ENCODE measurements at places on chromosomes 13 and 19. TPM values are rescaled to one million over a fixed set of nuclear protein-coding genes. Genes with fewer than 3 reads are reported as not detected.

DNA sequence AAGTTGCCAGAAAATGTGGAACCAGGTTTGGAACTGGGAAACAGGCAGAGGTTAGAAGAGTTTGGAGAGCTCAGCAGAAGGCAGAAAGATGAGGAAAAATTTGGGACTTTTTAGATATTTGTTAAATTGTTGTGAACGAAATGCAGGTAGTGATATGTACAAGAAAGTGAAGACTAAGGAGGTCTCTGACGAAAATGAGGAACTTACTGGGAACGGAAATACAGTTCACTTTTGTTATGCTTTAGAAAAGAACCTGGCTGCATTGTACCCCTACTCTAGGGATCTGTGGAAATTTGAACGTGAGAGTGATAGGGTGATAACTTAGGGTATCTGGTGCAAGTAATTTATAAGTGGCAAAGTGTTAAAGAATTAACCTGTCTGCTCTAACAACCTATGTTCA is 632.4 kb downstream of the SLITRK5 start:
- H3K4me3 ChIP-seq = no peak overlapping the region
- no peaks in the 10 kb centered on the region for H3K4me1 ChIP-seq
- H3K36me3 ChIP-seq = no peaks in the 10 kb centered on the region
- no peaks in the 10 kb centered on the region for H3K27me3 ChIP-seq
- H3K27ac ChIP-seq = no peak overlapping the region

DNA sequence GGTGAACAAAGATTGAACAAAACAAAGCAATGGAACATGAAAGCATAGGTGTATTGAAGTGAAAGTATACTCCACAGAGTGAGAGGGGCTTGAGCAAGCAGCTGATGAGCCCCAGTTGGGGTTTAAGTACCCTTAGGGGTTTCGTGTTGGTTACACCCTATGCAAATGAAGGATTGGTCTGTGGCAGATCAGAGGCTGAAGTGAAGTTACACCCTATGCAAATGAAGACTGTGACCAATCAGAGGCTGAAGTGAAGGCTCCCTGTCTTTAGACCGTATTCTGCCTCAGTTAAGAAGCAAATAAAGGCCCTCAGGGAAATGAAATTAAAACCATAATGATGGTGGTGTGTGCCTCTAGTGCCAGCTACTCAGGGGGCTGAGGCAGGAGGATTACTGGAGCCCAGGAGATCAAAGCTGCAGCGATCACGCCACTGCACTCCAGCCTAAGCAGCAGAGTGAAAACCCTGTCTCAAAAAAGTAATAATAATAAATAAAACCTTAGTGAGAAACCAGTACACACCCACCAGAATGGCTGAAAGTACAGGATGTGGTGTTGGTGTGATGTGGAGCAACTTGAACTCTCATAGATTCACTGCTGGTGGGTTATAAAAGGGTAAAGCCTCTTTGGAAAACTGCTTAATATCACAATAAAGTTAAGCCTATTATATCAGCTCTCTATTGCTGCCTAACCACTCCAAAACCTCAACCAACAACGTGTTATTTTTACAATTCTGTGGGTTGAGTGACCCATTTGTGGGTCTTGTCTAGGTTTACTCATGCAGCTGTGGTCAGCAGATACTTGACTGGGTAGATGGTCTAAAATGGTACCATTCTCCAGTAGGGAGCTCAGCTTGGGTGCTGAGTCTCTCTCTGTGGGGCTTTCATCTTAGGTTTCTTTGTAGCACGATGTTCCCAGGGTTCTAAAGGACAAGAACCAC is 12.8 kb upstream of the UPF3A start:
- H3K27me3 ChIP-seq = no peaks in the 10 kb centered on the region
- no peak overlapping the region for H3K4me3 ChIP-seq
- no peak overlapping the region for H3K27ac ChIP-seq
- peaks cover 73% of the 10 kb centered on the region for H3K36me3 ChIP-seq

GRCh38 chr13:114148521-114148855 is 16.1 kb upstream of the RASA3 start:
- H3K4me1 ChIP-seq = no peaks in the 10 kb centered on the region
- H3K27ac ChIP-seq = no peak overlapping the region
- H3K27me3 ChIP-seq = no peaks in the 10 kb centered on the region
- no peak overlapping the region for H3K4me3 ChIP-seq

- no peaks in the 10 kb centered on the region for H3K36me3 ChIP-seq
- DNase-seq = no peak
- H3K27me3 ChIP-seq = no peaks in the 10 kb centered on the region
- H3K4me1 ChIP-seq = no peaks in the 10 kb centered on the region
- H3K4me3 ChIP-seq = no peak overlapping the region
- H3K27ac ChIP-seq = no peak overlapping the region
These were observed 487.1 kb upstream of the SGCG start for GRCh38 chr13:22693691-22694090.

DNA sequence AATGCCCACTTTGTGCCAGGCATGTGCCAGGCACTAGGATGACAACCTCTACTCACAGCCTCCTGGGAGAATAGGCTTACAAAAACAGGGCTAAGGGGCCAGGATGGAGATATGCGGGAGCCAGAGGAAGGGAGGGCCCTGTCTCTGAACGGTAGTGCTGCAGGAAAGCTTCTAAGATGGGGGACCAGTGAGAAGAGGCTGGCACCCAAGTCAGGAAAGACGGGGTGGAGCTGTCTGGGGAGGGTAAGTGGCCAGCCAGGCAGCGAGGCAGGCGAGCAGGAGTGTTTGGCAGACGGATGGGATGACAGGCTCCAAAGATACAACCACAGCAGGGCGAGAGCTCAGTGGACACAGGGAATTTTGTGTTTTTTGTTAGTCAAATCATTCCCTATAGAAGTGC is 44.7 kb upstream of the GPI start:
- H3K27ac ChIP-seq = no peak overlapping the region
- no peaks in the 10 kb centered on the region for H3K36me3 ChIP-seq
- no peaks in the 10 kb centered on the region for H3K27me3 ChIP-seq
- no peak for DNase-seq

GRCh38 chr19:47707135-47707925 is 5.9 kb upstream of the EHD2 start:
- no peaks in the 10 kb centered on the region for H3K4me1 ChIP-seq
- 0 out of 2 replicates have a peak, but pooled peaks cover 4% of the 10 kb centered on the region for H3K36me3 ChIP-seq
- no peak overlapping the region for H3K4me3 ChIP-seq
- H3K27ac ChIP-seq = no peak overlapping the region

DNA sequence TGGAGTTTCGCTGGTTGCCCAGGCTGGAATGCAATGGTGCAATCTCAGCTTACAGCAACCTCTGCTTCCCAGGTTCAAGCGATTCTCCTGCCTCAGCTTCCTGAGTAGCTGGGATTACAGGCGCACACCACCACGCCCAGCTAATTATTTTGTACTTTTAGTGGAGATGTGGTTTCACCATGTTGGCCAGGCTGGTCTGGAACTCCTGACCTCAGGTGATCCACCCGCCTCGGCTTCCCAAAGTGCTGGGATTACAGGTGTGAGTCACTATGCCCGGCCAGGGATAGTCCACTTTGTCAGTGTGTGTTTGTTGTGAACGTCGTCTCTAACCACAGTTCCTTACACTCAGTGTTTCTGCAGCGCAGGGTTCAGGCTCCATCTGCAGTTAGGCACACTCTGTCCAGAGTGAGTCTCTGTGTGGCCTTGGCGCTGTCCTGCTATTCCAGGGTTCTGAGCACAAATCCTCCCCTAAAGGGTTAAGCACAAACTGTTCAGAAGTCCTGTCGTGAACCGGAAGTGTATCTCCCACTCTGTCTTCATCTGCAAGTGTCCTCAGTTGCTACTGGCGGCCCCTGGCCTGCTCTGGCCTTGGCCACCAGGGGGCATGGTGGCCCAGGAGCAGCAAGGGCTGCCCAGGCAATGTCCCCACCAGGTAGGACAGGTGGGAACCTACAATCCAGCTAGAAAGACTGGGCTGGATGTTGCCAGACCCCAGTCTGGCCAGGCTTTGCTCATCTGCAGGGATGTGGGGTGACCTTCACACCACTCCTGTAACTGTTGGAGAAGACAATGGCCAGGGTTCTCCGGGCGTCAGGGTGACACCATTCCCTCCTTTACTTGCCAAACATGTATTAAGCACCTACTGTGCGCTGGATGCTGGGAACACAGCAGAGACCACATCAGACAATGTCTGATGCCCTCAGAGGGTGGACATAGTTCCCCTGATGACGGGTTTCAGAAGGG is 38.8 kb upstream of the GATAD2A start:
- peak; percentile 67 for DNase-seq
- H3K27ac ChIP-seq = no peak overlapping the region
- no peak overlapping the region for H3K4me3 ChIP-seq

GRCh38 chr19:35013820-35014754 is 14.0 kb downstream of the GRAMD1A start:
- H3K27me3 ChIP-seq = no peaks in the 10 kb centered on the region
- no peak overlapping the region for H3K4me3 ChIP-seq
- no peak overlapping the region for H3K27ac ChIP-seq
- DNase-seq = no peak
- H3K36me3 ChIP-seq = no peaks in the 10 kb centered on the region

DNA sequence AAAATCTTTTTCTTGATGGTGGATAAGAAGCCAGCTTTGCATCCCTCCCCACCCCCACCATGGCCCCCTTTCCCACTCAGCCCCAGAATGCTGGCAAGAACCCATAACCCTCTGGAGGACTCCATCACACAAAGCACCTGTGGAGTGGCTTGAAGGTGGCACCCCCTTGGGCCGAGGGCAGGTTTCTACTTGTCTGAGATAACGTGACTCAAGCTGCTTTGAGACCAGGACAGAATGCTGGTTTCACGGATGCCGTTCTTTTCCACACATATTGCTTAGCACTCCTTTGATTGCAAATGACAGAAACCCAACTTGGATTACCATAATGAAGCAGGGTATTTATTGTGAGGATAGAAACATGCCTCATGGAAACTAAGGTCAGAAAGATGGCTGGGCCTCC is 82.2 kb downstream of the LACC1 start:
- DNase-seq = no peak
- no peak overlapping the region for H3K4me3 ChIP-seq
- H3K27me3 ChIP-seq = 0 out of 2 replicates have a peak, but pooled peaks cover 12% of the 10 kb centered on the region
- no peaks in the 10 kb centered on the region for H3K36me3 ChIP-seq
- H3K27ac ChIP-seq = no peak overlapping the region

GRCh38 chr19:5349041-5349440 is 8.4 kb upstream of the PTPRS start:
- H3K4me3 ChIP-seq = no peak overlapping the region
- 0 out of 2 replicates have a peak, but pooled peaks cover 5% of the 10 kb centered on the region for H3K4me1 ChIP-seq
- DNase-seq = peak; percentile 8

DNA sequence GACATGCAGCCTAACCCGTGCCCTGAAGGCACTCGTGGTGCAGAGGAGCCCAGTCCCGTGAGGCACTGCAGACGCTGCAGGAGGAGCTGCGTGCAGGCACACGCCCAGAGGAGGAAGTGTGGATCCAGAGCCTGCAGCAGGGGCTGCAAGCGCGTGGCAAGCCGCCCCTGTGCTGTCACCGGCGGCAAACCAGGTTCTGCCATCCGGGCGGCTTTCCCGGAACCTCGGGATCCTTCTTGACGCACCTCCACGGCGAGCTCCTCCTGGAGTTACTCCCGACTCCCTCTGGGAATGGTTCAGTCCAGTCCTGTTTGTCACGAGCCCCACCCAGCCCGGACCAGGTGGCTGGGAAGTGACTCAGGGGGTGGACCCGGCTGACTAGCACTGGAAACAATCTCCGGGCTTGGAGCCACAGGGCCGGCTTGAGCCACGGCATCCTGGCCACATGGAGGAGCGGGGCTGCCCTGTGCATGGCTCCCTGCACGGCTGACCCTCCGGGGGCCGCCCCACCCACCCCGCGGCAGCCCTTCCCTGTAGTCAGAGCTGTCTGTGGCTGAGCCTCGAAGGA is 10.2 kb downstream of the DPP9 start:
- DNase-seq = peak; percentile 99
- H3K27me3 ChIP-seq = no peaks in the 10 kb centered on the region
- H3K27ac ChIP-seq = peak overlapping the region; percentile 72
- no peak overlapping the region for H3K4me3 ChIP-seq
- H3K36me3 ChIP-seq = peaks cover 15% of the 10 kb centered on the region

DNA sequence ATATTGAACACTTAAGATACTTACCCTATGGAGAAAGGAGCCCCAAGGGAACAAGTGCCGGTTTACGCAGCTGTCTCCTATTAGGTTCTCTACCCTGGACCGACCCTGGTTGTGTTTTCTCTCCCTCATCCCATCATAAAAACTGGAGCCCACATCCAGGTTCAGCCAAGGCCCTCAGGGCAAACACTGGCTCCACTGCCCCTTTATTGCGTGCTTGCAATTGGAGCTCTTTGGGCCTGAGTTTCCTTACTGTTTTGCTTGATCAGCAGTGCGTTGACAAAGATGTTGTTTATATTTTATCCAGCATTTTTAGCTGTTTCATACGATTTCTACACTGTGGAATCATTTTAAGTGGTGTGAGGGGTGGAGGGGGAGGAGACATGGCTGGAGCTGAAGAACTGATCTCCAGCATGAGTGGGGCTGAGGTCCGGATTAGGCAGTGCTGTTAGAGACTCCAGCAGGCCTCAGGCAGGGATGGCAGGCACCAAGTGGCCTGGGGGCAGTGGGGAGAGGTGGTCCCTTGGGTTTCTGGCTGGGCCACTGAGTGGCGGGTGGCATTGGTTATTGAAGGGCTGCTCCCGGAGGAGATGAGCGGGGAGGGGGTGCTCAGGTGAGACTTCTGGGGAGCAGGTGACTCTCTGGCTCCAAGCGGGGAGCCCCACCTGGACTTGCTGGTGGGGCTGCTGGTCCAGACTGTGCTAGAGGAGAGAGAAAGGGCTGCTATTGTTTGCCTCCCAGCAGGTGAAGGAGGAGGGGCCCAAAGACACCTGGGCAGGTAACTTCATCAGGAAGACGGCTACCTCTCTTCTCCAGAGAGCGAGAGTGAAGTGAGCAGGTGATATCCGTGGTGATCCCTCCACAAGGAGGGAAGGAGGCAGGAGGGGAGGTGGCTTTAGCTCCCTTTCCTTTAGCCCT is 62.4 kb upstream of the RNF113B start:
- no peak overlapping the region for H3K4me3 ChIP-seq
- no peaks in the 10 kb centered on the region for H3K36me3 ChIP-seq
- no peak overlapping the region for H3K27ac ChIP-seq
- no peaks in the 10 kb centered on the region for H3K27me3 ChIP-seq

- H3K27ac ChIP-seq = peak overlapping the region; percentile 81
- H3K36me3 ChIP-seq = no peaks in the 10 kb centered on the region
- H3K4me3 ChIP-seq = peak overlapping the region; percentile 11
- DNase-seq = peak; percentile 48
These were observed 5.8 kb downstream of the PPP1R37 start for GRCh38 chr19:45098521-45099466.

GRCh38 chr13:30496147-30496546 is 30.4 kb upstream of the HMGB1 start:
- no peak overlapping the region for H3K27ac ChIP-seq
- H3K27me3 ChIP-seq = no peaks in the 10 kb centered on the region
- H3K36me3 ChIP-seq = no peaks in the 10 kb centered on the region
- H3K4me1 ChIP-seq = no peaks in the 10 kb centered on the region
- H3K4me3 ChIP-seq = no peak overlapping the region

- H3K4me3 ChIP-seq = no peak overlapping the region
- DNase-seq = no peak
- H3K27me3 ChIP-seq = no peaks in the 10 kb centered on the region
- peaks cover 4% of the 10 kb centered on the region for H3K4me1 ChIP-seq
- no peak overlapping the region for H3K27ac ChIP-seq
These were observed 3.1 kb downstream of the A1BG start for GRCh38 chr19:58350001-58350861.

FFAR1 gene
- total RNA-seq = not detected

SLC6A16 gene
- total RNA-seq = not detected

PNMA8A gene
- 0.76 TPM for total RNA-seq

TPP2 gene
- total RNA-seq = 50.6 TPM

IFNL3 gene
- total RNA-seq = not detected

KLF1 gene
- total RNA-seq = not detected

NECTIN2 gene
- total RNA-seq = 88.7 TPM

CEACAM8 gene
- not detected for total RNA-seq

All from GM23248 (cell line).